ENCODE measurements at places on chromosomes 11 and 22.

DNA sequence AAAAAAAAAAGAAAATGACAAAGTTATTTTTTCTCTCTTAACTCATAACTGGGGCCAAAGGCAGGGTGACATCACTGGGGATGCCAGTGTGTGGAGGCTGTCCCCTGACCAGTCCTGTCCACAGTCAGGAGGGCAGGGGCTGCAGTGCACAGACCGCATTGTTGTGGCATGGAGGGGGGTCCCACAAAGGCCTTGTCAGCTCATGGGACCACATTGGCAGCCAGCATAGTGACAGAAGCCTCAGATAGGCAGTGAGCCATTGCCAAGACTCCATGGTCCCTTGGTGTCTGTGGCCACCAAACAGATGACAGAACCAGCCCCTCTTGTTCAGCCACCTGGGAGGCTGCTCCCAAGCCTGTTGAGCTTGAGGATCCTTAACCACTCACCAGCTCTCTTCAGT is 4.1 kb downstream of the TMEM80 start:
- no peak for DNase-seq

DNA sequence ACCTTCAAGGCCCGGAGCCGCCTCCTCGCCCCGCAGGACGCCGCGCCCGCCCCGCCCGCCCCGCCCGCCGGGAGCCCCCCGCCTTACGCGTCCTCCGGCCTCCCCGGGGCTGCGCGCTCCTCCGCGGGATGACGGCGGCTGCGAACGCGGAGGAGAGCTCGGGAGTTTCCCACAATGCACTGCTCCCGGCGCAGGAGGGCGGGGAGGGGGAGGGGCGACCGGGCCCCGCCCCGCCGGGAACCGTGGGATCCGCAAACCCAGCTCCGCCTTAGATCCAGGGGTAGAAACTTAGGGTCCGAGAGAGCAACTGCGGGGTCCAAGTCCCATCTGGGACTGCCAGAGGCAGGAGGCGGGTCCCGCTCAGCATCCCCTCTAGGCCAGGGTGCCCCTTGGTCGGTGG is at the start of gene CEND1:
Gene CEND1 (minus strand): TSS at position 148 of the 400 bp plus-strand sequence. CDS start 1,514 bp downstream, outside the sequence.
- peak; percentile 49 for DNase-seq

DNA sequence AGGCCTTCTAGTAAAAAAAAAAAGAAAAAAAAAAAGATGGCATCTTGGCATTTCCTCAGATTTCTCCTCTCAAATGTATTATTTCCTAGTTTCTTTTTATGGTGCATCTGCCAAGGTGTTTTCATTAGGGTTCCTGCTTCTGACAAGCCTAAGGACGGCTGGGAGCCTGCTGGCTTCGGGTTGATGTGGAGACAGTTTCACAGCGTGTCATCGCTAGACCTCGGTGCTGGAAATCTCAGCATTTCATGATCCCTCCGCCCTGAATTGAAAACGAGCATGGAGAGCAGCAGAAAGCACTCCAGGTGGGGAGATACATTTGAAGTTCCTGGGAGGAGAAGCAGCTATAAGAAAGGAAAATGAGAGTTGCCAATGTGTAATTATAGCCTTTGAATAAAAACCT is 283.9 kb upstream of the CNTN5 start:
- no peak for DNase-seq

DNA sequence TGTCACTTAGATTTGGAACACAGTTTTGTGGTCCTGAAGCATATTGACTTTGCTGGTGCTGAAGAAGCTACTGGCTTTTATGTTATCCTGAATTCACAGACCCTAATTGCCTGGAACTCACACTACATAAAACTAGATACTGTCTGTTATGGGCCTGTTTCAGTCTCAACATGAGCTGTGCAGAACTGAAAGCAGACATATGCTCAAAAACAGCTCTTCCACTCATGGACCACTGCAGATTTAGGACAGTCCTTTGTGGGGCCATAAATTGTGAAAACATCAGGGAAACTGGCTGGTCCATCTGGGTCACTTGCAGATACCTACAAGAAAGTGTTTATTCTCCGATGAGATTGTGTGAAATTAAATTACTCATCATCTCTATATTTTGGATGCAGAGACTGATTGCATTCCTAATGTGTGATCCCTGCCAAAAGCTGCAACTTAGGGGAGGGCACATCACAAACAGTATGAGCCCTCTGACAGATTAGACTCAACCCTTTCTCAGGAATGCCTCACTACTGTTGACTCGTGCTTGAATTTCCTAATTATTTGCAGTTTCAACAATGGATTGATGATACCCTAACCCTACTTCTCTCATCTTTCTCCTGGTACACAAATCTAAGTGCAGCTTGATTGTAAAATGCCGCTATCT is 10.2 kb upstream of the CLNS1A start:
- DNase-seq = peak; percentile 26

GRCh38 chr11:34223021-34223813 is 117.8 kb downstream of the NAT10 start:
- no peak for DNase-seq

- peak; percentile 86 for DNase-seq
Observed at GRCh38 chr22:50474710-50475651, at the start of gene SBF1. TSS of gene SBF1 (minus strand) at chr22:50475035. CDS start at chr22:50474840, 195 bp downstream.
